ENCODE measurements at places on chromosomes 4 and X. TPM values are rescaled to one million over a fixed set of nuclear protein-coding genes. Genes with fewer than 3 reads are reported as not detected.

PCYT1B gene
- 28.4 TPM for total RNA-seq

SLC10A4 gene
- 10.1 TPM for total RNA-seq

NEIL3 gene
- total RNA-seq: 8.5 TPM

GNPDA2 gene
- total RNA-seq: 33.7 TPM

PTTG2 gene
- total RNA-seq: not detected

EREG gene
- total RNA-seq: under 0.01 TPM

PTPN13 gene
- total RNA-seq: 30.2 TPM

RAP2C gene
- total RNA-seq: 19.6 TPM

ADH7 gene
- not detected for total RNA-seq

MSN gene
- 41.1 TPM for total RNA-seq

PF4V1 gene
- 1.6 TPM for total RNA-seq

EPHA5 gene
- total RNA-seq: 84.4 TPM

RNF128 gene
- 7.2 TPM for total RNA-seq

FHL1 gene
- total RNA-seq: 167 TPM

LINC00632 gene
- total RNA-seq: 79.8 TPM

ACE2 gene
- total RNA-seq: not detected

RENBP gene
- total RNA-seq: 7.8 TPM

BEX5 gene
- 57.9 TPM for total RNA-seq

S100P gene
- total RNA-seq: 0.46 TPM

MAGEB2 gene
- not detected for total RNA-seq

ARHGAP24 gene
- total RNA-seq: 15.0 TPM

UVSSA gene
- 9.5 TPM for total RNA-seq

GYPE gene
- 0.23 TPM for total RNA-seq

TET2 gene
- total RNA-seq: 36.0 TPM

ZAR1 gene
- 0.23 TPM for total RNA-seq

FRMPD3 gene
- 3.2 TPM for total RNA-seq

ASMT gene
- total RNA-seq: not detected

Data from diencephalon (tissue), 1 donor.